ENCODE measurements at places on chromosomes 12 and 14.

- no peak for DNase-seq
Observed at GRCh38 chr12:128318946-128319345, 52.0 kb downstream of the TMEM132C start.

- DNase-seq, result no peak
Observed at GRCh38 chr14:22981876-22982476, 375 bp downstream of the AJUBA start.

GRCh38 chr12:50400104-50400637, 514 bp upstream of the LARP4 start:
- DNase-seq, result no peak

DNA sequence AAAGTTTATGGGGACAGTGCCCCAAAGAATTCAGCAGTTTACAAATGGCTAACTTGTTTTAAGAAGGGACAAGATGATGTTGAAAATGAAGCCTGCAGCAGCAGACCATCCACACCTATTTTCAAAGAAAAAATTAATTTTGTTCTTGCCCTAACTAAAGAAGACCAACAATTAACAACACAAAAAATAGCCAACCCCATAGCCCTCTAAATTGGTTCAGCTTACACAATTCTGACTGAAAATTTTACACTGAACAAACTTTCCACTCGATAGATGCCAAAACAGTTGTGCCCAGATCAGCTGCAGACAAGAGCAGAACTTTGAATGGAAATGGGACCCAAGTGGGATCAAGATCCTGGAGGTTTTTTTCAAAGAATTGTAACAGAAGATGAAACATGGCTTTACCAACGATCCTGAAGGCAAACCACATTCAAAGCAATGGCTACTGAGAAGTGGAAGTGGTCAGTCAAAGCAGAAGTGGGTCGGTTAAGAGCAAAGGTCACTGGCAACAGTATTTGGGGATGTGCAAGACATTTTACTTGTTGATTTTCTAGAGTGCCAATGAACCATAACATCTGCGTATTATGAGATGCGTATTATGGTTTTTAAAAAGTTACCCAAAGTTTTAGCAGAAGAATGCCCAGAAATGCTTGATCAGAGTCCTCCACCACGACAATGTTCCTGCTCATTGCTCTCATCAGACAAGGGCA, 30.0 kb downstream of the SLC39A9 start:
- DNase-seq, result no peak

GRCh38 chr12:44015333-44015941, 179.6 kb downstream of the TMEM117 start:
- peak; percentile 53 for DNase-seq

DNA sequence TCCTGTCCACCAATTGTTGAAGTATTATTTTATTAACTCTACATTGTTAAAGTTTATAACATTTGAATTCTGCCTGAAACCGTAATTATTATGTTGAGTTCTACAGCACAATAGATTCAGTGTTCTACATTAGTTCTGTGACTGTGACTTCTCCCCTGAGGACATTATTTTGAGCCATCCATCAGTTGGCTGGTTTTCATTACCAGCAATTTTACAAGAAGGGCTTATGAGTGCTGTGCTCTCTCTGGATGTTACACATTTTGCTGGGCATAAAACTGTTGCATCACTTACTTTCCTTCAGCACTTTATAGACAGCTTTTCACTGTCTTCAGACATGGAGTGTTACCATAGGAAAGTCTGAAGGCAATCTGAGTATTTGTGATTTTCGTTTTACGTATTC, 118.2 kb upstream of the KITLG start:
- no peak for DNase-seq

GRCh38 chr14:58832095-58832521, 194.3 kb downstream of the DACT1 start:
- no peak for DNase-seq

- DNase-seq, result no peak
Observed at GRCh38 chr12:11673666-11674461, 24.4 kb downstream of the ETV6 start.

Measured in hematopoietic multipotent progenitor cell treated with erythropoietin and hydrocortisone succinate and interleukin-3 and kit ligand, for 8 days (in vitro differentiated cells).